Stimulated activated CD4-positive, alpha-beta T cell treated with anti-CD3 and anti-CD28 coated beads, Interleukin-2, amount 100 ng/mL, for 48 hours (primary cell): ENCODE measurements at places on chromosomes 1 and 21.

DNA sequence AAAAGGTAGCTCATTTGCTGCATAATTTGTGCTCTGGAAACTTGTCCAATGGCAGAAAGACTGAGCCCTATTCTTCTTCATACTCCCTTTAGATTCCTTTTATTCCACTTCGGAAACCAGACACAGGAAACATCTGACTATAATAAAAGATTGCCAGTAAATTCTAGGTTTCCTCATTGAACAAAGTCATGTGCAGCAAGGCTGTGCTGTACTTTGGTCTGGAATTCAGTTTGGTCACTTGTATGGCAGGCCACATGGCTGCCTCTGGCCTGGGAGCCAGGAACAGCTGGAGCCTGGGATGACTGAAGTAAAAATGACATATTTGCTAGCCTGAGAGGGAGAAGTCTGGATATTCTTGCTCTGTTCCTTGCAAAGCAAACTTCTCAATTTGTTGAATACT lies 79.6 kb downstream of the ST3GAL3 start:
- no peak for DNase-seq

DNA sequence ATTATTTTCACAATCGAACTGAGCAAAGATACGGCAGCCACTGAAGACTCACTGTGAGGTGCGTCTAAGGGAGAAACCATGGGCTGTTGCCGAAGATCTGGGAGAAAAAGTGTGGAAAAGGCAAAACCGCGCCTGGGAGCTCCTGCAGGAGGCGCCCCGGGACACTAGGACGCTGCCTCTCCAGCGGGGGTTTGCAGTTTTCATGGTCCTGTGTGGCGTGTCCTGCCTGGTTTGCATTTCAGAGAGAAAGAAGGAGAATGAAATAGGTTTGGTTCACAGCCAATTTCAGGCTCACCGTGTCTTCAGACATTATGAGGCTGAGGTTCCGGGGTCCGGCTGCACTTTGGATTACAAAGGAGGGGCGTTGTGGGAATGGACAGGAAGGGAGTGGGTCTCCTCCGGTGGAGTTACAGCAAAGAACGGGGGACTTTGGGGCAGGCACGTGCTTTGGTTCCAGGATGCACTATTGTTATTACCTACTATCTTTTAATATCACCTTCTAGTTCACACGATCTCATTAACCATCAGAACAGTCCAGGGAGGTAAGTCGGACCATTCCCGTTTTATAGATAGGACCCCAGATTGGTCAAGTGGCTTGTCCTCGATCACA lies 179.8 kb downstream of the DYRK1A start:
- DNase-seq: no peak

GRCh38 chr1:30929135-30929889 lies 20.8 kb upstream of the SDC3 start:
- DNase-seq: peak; percentile 53

- DNase-seq: no peak
Observed at GRCh38 chr1:23545851-23546250, 13.4 kb downstream of the ID3 start.

GRCh38 chr1:209388358-209388757 lies 195.2 kb upstream of the CAMK1G start:
- DNase-seq: no peak

- DNase-seq: no peak
Observed at GRCh38 chr1:87930796-87931195, 602.1 kb downstream of the LMO4 start.

DNA sequence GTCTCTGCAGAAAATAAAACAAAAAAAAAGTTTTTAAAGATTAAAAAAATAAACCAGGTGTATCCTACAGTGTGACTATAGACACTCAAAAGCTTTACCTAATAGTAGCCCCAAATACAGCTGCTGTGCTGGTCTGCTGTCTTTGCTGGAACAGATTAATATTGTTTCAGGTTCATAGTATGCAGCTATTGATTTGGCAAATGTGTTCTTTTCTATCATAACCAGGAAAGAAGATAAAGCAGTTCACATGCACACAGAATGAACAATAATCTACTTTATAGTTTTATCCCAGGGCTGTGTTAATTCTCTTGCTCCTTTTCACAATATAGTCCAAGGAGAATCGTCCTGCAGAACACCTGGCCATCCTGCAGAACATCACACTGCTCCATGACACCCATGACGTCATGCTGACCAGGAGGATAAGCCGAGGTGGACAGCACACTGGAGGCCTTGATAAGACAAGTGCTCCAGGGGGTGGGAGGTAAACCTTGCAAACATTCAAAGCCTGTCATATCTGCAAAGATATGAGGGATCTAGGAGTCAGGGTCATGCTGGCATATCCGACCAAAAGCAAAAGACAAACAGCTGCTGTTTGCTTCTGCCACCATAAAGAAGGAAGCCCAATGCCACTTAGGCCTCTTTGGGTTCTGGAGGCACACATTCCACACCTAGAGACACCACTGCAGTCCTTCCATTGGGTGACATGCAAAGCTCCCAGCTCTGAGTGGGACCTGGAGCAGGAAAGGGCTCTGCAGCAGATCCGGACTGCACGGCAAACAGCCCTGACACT lies 86.1 kb upstream of the SLC2A1 start:
- no peak for DNase-seq
